ENCODE measurements at places on chromosomes 5 and 9. TPM values are rescaled to one million over a fixed set of nuclear protein-coding genes. Genes with fewer than 3 reads are reported as not detected.

The ORM2 gene
- total RNA-seq: not detected

DNA sequence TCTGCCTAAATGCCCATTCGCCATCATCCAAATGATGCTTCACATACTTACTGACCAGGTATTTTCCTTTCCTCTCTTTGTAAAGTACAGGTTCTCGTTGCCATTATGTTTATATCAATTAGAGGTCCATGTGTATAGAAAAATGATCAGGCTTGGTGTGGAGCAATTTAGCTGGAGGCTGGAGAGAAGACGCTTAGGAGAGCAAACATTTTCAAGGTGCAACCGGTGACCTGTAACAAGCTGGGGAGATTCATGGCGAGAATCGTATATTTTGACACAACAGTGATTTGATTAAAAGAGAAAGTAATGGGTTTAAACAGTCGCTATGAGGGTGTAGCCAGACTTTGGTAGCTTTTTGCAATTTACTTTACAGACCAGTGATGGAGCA, 170.9 kb upstream of the TBCA start:
- H3K27me3 ChIP-seq: no peaks in the 10 kb centered on the region
- no peak overlapping the region for H3K27ac ChIP-seq
- no peaks in the 10 kb centered on the region for H3K36me3 ChIP-seq
- H3K4me3 ChIP-seq: no peak overlapping the region

The C9 gene
- total RNA-seq: not detected

GRCh38 chr5:68778484-68778883, 315.3 kb upstream of the SLC30A5 start:
- H3K27ac ChIP-seq: no peak overlapping the region
- no peak overlapping the region for H3K4me3 ChIP-seq
- no peak for DNase-seq
- H3K27me3 ChIP-seq: no peaks in the 10 kb centered on the region
- no peaks in the 10 kb centered on the region for H3K4me1 ChIP-seq

- no peaks in the 10 kb centered on the region for H3K36me3 ChIP-seq
- no peak for DNase-seq
- no peak overlapping the region for H3K27ac ChIP-seq
- no peaks in the 10 kb centered on the region for H3K27me3 ChIP-seq
Measured at GRCh38 chr9:76203373-76203772, 190.9 kb downstream of the RFK start.

The NADK2 gene
- 44.6 TPM for total RNA-seq

The LCN2 gene
- total RNA-seq: 0.83 TPM

DNA sequence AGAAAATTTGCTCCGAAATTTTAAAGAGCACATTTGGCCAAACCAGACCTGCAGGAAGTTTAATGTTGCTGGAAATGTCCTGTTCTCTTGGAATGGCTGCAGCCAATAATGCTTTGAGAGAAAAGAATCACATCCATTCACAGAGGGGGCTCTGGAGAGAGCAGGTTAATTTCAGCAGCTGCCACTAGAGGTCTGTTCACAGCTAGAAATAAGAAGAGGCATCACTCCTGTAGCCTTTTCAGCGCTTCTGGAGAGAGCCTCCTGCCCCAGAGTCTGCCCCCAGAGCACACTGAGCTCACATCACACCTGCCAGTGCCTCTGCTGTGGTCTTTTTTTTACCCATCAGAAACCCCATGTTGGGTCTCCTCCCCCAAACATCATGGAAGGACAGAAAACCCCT, 124.8 kb upstream of the RAD23B start:
- H3K27me3 ChIP-seq: no peaks in the 10 kb centered on the region
- H3K27ac ChIP-seq: no peak overlapping the region
- DNase-seq: no peak
- no peaks in the 10 kb centered on the region for H3K4me1 ChIP-seq
- no peak overlapping the region for H3K4me3 ChIP-seq
- no peaks in the 10 kb centered on the region for H3K36me3 ChIP-seq

The ANKRD18A gene
- not detected for total RNA-seq

All from esophagus muscularis mucosa (tissue), 4 donors.